ENCODE measurements at places on chromosomes 6 and 20. TPM values are rescaled to one million over a fixed set of nuclear protein-coding genes. Genes with fewer than 3 reads are reported as not detected.

GRCh38 chr6:43103253-43103876 is 27.3 kb downstream of the PTK7 start:
- no peak for DNase-seq

DNA sequence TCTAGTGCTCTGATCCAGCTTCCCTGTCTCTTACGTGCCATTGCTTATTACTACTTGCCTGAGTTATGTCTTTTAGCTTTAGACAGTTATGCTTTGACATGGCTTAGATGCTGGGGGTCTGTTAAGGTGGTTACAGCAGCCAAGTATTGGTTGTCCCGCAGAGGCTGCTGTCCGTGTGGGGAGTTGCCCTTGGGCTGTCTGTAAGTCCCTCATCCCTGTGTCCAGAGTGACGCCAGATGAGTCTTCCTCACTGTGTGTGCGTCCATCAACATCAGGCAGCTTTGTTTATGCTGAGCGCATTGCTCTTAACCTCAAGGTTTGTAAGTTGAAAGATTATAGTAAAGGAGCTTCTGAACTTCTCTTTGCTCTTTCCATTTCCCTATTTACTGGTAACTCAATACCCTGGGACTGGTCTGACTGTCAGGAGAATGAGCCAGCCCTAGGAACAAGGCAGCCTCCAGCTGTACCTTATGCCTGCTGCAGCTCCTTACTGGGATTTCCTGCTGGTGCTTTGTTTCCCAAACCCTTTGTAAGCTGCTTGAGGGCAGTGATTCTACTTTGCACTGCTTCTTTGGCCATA is 7.2 kb downstream of the FAM120B start:
- no peak for DNase-seq

- DNase-seq = no peak
Observed at GRCh38 chr6:72151742-72152141, 265.4 kb downstream of the RIMS1 start.

- no peak for DNase-seq
Observed at GRCh38 chr6:64266351-64266821, 630.8 kb downstream of the PHF3 start.

DNA sequence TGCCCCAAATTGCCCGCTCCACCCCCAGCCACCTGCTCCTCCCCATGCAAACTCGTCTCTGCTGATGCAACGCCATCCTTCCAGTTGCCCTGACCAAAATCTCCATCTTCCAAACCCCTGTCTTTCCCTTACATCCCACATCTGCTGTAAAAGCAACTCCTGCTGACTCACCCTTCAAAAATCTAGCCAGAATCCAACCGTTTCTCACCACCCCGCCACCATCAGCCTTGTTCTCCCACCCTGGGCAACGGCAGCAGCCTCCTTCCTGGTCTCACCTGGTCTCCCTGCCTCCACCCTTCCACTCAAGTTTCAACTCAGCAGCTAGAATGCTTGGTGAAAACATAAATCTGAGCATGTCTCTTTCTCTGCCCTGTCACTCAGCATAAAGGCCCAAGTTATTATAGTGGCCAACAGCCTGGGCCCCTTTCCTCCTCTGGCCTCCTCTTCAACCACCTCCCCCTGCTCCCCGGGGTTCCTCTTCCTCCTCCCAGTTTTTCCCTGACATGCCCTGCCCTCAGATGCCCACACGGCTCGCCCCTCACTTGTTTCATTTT is 7.2 kb upstream of the SYNJ2 start:
- DNase-seq = no peak

DNA sequence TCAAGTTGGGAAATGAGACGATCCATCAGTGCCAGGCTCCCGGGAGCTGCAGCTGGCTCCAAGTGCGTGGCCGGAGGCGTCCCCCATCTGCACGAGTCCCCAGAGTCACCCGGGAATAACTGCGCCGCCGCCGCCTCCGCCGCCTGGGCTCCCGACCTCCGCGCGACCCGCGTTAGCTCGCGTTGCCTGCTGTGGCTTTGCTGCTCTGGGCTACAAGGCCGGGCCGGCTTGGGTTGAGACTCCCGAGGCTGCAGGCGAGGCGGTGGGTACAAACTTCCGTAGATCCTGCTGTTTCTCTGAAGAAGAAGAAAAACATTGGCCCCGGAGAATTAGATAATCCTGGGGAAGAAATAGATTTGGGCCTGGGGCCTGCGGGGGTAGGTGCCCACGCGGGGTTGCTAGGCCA is 7.4 kb upstream of the LAMP5 start:
- DNase-seq = no peak

DNA sequence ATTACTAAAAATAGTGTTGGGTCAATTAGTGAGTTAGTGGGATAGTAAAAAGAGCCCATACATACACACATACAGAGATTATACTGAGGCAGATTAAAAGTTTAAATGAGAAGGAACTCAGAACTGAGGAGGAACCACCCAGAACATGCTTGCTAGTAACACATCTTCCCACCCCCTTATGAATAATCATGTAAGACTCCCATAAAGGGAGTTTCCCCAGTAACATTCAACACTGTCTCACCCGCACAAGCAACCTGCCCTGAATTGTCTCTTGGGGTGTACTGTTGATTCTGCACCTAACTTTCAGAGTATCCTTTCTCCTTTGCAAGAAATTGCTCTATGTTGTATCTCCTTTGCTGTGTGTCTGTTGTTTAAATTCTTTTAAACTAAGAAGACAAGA is 11.1 kb upstream of the HLA-DQB2 start:
- DNase-seq = no peak

DNA sequence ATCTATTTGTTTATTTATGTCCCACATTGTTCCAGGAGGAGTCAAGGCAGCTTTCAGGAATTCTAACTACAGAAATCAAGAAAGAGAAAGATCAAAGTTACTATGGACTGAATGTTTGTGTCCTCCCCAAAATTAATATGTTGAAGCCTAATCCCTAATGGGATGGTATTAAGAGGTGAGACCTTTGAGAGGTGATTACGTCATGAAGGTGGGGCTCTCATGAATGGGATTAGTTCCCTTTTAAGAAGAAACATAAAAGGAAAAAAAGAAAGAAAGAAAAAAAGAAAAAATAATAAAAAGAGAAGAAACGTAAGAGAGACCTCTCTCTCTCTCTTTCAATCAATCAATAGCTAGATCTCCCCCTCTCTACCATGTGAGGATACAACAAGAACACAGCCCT is 44.7 kb upstream of the TOP1 start:
- DNase-seq = no peak

- DNase-seq = no peak
Observed at GRCh38 chr6:111852725-111853124, 20.5 kb downstream of the FYN start.

DNA sequence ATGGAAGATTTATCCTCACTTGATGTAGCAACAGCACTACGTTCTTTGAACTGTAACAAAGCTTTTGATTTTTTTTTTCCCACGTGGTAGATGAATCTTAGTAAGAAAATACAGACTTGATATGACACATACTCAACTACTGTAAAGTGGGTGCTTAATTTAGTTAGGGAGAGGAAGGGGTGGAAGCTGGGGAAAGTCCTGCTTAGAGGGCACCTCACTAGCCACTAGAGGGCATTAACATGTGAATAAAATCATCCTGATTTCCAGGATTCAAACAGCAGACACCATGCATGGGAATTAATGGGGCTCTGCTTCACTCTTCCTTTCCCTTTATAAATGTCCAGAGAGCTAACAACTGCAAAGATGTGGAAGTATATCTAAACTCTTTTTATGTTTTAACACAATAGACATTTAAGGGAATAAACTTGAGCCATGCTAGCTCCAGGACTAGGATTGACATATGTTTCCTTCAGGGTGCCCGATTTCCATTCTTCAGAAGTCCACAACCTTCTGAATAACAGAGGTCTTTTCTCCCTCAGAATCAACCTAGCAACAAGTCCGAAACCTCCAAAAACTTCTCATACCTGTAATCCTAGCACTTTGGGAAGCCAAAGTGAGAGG is 250.1 kb downstream of the ATXN1 start:
- no peak for DNase-seq

- no peak for DNase-seq
Observed at GRCh38 chr6:32405656-32406055, 1.3 kb downstream of the BTNL2 start.

DNA sequence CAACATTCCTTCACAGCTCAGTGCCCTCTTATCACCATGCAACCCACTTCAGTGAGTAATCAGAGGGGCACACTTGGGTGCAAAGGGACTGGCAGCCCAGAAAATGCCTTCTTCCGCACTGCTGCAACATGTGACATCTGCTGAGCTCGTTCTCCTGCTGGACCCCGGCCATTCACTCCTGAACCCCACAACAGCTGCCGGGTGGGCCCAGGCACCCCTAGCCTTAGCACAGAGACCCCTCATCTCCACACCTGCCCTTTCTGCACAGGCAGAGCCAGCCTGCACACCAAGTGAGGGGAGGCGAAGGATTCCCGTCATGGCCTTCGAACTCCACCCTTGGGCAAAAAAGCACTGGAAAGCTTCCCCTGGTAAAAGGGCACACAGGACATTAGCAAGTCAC is 164.3 kb upstream of the RIN2 start:
- no peak for DNase-seq

DNA sequence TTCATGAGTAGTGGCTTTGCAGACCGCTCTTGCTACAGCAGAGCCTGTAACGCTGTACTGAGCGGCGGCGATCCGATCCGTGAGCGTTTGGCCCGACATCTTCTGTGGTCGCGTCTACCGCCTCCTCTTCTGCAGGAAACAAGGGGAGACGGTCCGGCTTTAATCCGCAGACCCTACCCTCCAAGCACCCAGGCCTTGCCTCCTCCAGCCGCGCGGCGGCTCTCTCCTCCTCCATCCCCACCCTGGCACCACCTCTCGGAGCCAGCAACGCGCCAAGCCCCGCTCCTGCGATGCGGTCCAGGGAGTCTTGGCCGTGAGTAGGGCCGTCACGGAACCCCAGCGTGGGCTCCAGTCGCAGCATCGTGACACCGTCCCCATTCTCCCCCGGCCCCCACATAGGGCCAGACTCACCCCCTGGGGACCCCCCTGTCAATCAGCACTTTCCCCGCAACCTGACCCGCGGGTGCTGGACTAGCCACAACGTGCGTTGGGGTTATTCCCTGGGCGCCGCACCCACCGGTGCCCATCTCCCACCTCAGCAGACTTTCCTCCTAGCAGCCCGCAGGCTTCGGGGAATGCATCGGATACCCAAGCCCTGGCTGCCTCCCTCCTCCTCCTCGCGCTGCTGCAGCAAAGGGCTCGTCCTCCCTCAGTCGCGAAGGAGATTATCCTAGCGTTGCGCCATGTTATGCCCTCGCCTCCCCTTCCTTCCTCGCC is 914 bp downstream of the SNAP91 start:
- peak; percentile 13 for DNase-seq

GRCh38 chr20:51563174-51563485 is 20.6 kb upstream of the NFATC2 start:
- no peak for DNase-seq

- DNase-seq = no peak
Observed at GRCh38 chr6:4412488-4412887, 277.1 kb upstream of the ECI2 start.

- no peak for DNase-seq
Observed at GRCh38 chr6:148530976-148531375, 188.3 kb downstream of the SASH1 start.

- DNase-seq = no peak
Observed at GRCh38 chr6:159915397-159915796, 24.6 kb downstream of the MAS1 start.

DNA sequence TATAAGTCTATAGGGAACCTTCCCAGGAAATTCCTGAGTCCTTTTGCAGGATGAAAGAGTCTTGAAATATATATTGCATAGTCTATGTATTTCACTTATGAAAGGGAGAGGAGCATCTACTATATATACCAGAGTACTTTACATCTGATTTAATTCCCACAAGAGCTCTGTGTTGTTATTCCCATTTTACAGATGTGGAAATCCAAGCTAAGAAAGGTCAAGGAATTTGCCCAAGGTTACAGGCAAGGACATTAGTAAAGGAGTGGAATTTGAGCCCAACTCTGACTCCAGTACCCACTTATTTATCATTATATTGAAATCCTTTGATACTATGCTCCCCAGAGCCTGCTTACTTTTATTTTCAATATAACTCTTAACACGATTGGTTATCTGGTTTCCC is 2.6 kb downstream of the SESN1 start:
- no peak for DNase-seq

GRCh38 chr20:32886652-32887051 is 27.9 kb downstream of the EFCAB8 start:
- DNase-seq = no peak

- no peak for DNase-seq
Observed at GRCh38 chr20:32610472-32611218, 25.5 kb upstream of the NOL4L start.

GRCh38 chr6:82385546-82385945 is 21.9 kb downstream of the TPBG start:
- no peak for DNase-seq

GRCh38 chr6:155026022-155026705 is 31.0 kb downstream of the TIAM2 start:
- no peak for DNase-seq

DNA sequence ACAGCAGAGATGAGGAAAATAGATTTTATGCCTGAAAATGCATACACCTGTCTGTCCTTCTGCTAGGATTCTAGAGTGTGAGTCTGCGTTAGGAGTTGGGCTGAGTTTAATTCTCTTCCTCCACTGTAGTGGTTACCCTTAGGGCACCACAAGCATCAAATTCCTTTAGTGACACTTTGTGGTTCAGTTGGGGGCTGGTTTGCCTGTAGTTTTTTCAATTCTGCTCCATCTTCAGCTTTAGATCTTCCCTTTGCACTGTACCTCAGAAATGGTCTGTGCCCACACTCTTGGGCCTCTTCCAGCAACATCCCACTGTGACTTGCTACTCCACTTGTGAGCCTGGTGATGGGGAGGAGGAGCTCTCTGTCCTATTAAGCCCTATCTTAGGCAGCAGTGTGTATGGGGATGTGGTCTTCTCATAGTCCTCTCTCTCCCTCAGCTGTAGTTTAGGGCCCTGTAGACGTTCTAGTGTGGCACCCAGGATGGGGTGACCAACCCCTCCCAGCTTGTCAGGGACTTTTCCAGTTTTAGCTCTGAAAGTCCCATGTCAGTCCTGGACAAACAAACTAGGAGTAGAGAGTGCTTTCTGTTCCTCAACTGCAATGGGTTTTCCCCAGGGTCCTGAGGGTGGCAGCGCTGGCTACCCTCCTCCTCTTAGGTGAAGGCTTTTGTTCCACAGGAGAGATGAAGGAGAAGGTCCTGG is 19.7 kb upstream of the OGFRL1 start:
- DNase-seq = no peak

The SASH1 gene
- total RNA-seq = 41.7 TPM

The CDH26 gene
- 13.4 TPM for total RNA-seq

The PRL gene
- not detected for total RNA-seq

The SLA2 gene
- 0.77 TPM for total RNA-seq

The NEURL2 gene
- 6.3 TPM for total RNA-seq

The RPP21 gene
- 59.4 TPM for total RNA-seq

The GPLD1 gene
- total RNA-seq = 7.4 TPM

Measured in progenitor cell of endocrine pancreas (in vitro differentiated cells).